OCI-LY7 (cell line): ENCODE measurements at places on chromosomes 2 and 18. TPM values are rescaled to one million over a fixed set of nuclear protein-coding genes. Genes with fewer than 3 reads are reported as not detected.

Gene IL1RN
- not detected in 2 replicates for total RNA-seq

Gene RASGRP3
- 8.7 and 11.2 TPM in 2 replicates for total RNA-seq

Gene RTP5
- total RNA-seq = not detected in 2 replicates

Gene PDE11A
- not detected in 2 replicates for total RNA-seq

Gene CHN1
- not detected in 2 replicates for total RNA-seq

Gene REG3A
- not detected in 2 replicates for total RNA-seq

Gene CNDP1
- total RNA-seq = not detected in 2 replicates

Gene SPP2
- not detected in 2 replicates for total RNA-seq

Gene SIX3
- not detected in 2 replicates for total RNA-seq

Gene CNGA3
- total RNA-seq = not detected in 2 replicates

Gene NMS
- not detected in 2 replicates for total RNA-seq

Gene ALK
- not detected in 2 replicates for total RNA-seq

Gene GPR155
- 0.96 and 1.9 TPM in 2 replicates for total RNA-seq

Gene SH3RF3
- not detected in 2 replicates for total RNA-seq

Gene INHA
- total RNA-seq = not detected in 2 replicates

Gene XIRP2
- total RNA-seq = not detected in 2 replicates

Gene B4GALT6
- total RNA-seq = 16.4 and 22.8 TPM in 2 replicates

Gene YWHAQ
- 252 and 268 TPM in 2 replicates for total RNA-seq

Gene ERBB4
- not detected in 2 replicates for total RNA-seq

Gene CIB4
- not detected in 2 replicates for total RNA-seq

Gene ALPI
- total RNA-seq = not detected in 2 replicates

Gene ELOA2
- not detected in 2 replicates for total RNA-seq

Gene MREG
- 5.3 and 5.6 TPM in 2 replicates for total RNA-seq

Gene DOK6
- total RNA-seq = not detected in 2 replicates

Gene PLCD4
- total RNA-seq = 0.48 TPM in 1 of 2 replicates, not detected in the other

Gene NR4A2
- 0.13 and 0.59 TPM in 2 replicates for total RNA-seq

Gene ASB18
- total RNA-seq = not detected in 2 replicates

Gene TWSG1
- 10.9 and 11.6 TPM in 2 replicates for total RNA-seq

Gene DSG4
- total RNA-seq = not detected in 2 replicates

Gene MC5R
- total RNA-seq = not detected in 2 replicates

Gene CCDC121
- 4.7 and 7.7 TPM in 2 replicates for total RNA-seq

Gene CPO
- not detected in 2 replicates for total RNA-seq
